ENCODE measurements at places on chromosomes 16 and 17.

DNA sequence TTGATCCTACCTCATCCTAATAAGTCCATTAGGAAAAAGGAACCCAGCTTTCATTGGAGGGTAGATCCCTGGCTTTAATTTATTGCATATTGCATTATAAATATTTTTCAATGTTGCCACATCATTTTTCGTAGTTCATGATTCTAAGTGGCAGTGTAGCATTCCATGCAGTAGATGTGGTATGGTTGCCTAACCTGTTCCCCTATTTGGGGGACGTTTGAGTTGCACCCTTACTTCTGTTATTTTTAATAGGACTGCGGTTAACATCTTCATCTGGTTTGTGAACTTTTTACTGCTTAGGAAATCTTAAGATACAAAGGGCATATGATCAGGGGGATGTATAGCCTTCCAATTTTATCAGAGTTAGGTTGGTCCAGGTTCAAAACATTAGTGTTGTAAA lies 5.4 kb downstream of the SCPEP1 start:
- DNase-seq: no peak

- no peak for DNase-seq
Measured at GRCh38 chr16:3023415-3023668, 400 bp downstream of the HCFC1R1 start.

- no peak for DNase-seq
Measured at GRCh38 chr17:5841862-5842261, 228.3 kb upstream of the WSCD1 start.

GRCh38 chr16:85330006-85330693 lies 217.9 kb upstream of the CIBAR2 start:
- DNase-seq: no peak

GRCh38 chr17:41717408-41718286 lies 5.5 kb downstream of the GAST start:
- no peak for DNase-seq

DNA sequence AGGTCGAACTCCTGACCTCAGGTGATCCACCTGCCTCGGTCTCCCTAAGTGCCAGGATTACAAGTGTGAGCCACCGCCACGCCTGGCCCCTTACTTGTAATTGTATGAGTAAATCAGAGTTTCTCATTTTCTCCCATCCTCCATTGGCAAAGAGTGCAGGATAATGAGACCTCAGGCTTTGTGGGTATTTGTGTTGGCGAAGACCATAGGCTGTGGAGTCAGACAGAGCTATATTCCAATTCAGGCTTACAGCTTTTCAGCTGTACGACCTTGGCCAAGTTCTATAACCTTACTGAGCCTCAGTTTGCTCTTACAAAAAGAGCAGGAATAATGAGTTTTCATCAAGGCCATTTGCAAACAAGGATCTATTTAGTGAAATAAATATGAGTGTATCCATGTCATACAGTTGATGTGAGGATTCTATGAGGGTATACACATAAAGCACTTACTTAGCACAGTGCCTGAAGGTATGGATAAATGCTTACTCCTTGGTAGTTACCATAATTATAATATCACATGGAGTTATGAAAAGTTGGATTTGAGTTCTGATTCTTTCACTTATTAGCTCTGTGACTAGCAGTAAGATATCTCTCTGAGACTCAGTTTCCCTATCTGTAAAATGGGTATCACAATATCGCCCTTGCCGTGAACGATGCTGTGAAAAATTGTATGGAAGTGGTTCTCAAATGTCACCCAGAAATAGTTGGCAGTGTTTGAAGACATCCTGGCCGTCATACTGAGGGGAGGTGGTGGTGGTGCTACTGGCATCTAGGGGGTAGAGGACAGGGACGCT lies 25.6 kb upstream of the CPPED1 start:
- DNase-seq: no peak

GRCh38 chr17:63927464-63928171 lies 4.5 kb downstream of the CD79B start:
- DNase-seq: no peak
